ENCODE measurements at places on chromosomes 4 and X.

DNA sequence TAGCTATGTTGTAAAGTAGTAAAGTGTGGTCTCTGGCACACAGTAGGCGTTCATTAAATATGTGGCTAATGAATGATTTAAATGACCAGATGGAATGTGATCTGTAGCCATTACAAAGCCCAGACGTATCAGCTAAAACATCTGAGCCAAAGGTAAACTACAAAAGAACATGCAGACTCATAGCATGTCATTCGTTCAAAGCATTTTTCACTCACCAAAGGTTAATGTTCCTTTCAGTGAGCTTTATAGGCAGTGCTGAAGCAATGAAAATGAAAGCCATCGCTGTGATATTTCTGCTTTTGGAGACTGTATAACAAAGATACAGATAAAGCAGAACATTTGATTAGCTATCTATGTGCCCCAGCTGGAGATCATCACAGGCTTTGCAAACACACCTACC is 50.5 kb downstream of the F9 start:
- no peak for DNase-seq

DNA sequence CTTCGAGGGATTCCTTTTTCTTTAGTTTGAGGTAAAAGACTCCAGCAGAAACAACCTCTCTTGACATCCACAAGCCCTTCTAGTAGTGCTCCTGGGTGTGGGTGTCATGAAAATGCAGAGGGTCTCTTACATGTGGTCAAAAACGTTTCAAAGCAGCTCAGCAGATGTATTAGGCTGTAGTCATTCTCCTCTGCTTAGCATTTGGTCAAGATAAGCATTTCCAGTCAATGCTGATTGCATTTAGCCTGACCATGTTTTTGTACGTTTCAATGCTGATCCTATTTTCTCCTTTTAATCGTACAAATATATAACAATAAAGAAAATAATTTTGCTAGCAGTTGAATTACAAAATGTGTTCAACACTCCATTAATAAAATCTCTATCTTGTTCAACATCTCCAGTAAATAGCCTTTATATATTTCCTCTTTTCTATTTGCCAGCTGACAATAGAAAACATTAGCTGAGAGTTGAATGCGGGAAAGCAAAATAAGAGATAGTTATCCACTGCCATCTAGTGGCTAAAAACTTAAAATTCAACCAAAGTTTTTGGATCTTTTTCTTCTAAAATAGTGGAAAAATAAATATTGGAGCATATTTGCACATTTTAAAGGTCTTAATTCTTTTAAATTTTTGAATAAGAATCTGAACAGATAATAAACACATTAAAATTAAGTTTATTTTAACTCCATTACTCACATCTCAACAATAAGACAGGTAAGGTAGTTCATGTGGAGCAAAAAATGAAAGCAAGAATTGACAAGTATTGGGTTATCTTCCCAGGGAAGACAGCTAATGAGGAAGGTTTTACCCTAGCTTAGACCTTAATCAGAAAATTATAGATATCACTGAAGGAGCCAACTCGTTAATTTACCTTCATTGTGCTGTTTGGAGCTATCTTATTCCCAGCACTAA is 15.2 kb upstream of the PACRGL start:
- DNase-seq: no peak

- DNase-seq: no peak
These were observed 8.5 kb upstream of the SPANXN4 start for GRCh38 chrX:143017272-143017671.

DNA sequence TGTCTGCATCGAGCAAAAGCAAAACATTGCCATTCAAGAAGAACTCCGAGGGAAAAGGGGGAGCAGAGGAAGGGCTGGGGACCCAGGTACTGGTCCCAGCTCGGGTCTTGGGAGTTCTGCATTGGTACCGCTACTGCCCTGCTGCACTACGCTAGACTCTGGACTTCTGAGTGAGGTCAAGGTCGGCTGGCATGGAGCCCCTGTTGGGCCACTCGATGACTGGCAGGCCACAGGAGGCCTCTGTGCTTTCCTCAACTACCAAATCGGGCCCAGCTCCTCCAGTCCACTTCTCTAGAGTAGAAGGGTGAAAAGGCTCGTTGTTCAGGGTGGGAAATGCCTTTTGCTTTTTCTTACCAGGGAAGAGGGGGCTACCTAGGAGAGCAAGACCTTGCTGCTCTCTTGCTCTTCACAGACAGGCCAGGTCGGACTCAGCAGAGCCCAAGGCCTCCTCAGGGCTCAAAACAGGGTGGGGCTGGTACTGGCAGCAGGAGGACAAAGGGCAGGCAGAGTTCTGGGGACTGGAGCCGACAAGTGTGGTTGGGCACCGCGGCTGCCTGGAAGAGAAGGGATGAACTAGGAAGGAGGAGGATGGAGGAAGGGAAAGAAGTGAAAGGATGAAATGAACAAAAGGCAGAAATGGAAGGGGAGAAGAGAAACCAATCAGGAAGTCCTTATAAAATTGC is 8.9 kb upstream of the IRAK1 start:
- DNase-seq: no peak

Data from CD4-positive, alpha-beta T cell (primary cell).